ENCODE measurements at places on chromosomes 3 and 15. TPM values are rescaled to one million over a fixed set of nuclear protein-coding genes. Genes with fewer than 3 reads are reported as not detected.

Gene EPHA3
- 1.9 TPM for total RNA-seq

Gene TRH
- total RNA-seq, result not detected

Gene GOLGA6L10
- 0.07 TPM for total RNA-seq

Gene GPR62
- total RNA-seq, result 0.15 TPM

Gene CLDN1
- total RNA-seq, result 1.4 TPM

Gene TERC
- 3.5 TPM for total RNA-seq

Gene CADPS
- total RNA-seq, result 14.3 TPM

Gene KLHL18
- 55.0 TPM for total RNA-seq

Gene FETUB
- not detected for total RNA-seq

Gene CCR2
- 1.3 TPM for total RNA-seq

Gene CRELD1
- 62.7 TPM for total RNA-seq

Gene UCN2
- 0.17 TPM for total RNA-seq

Gene CELF6
- 1.5 TPM for total RNA-seq

Gene FBXO40
- total RNA-seq, result 228 TPM

Gene MAP1A
- 13.0 TPM for total RNA-seq

Gene LTK
- 1.5 TPM for total RNA-seq

Gene FBN1
- total RNA-seq, result 27.6 TPM

Gene CCR9
- not detected for total RNA-seq

Gene MASP1
- 51.9 TPM for total RNA-seq

Gene AADACL2
- not detected for total RNA-seq

Gene CATSPER2
- total RNA-seq, result 0.82 TPM

Gene SLC12A8
- 0.52 TPM for total RNA-seq

Gene PPARG
- total RNA-seq, result 24.0 TPM

Gene B3GNT5
- total RNA-seq, result 2.1 TPM

Gene PRSS50
- 0.10 TPM for total RNA-seq

Gene OR5K2
- total RNA-seq, result not detected
